ENCODE measurements at places on chromosomes 11 and 22. TPM values are rescaled to one million over a fixed set of nuclear protein-coding genes. Genes with fewer than 3 reads are reported as not detected.

GRCh38 chr11:69207165-69207889, 51.6 kb downstream of the SMIM38 start:
- H3K27ac ChIP-seq: no peak overlapping the region
- H3K4me3 ChIP-seq: no peak overlapping the region
- H3K27me3 ChIP-seq: no peaks in the 10 kb centered on the region

GRCh38 chr11:8262552-8263108, 1.0 kb downstream of the LMO1 start:
- peaks cover 16% of the 10 kb centered on the region for H3K4me1 ChIP-seq

- no peaks in the 10 kb centered on the region for H3K27me3 ChIP-seq
- H3K4me3 ChIP-seq: no peak overlapping the region
- no peaks in the 10 kb centered on the region for H3K36me3 ChIP-seq
- no peak overlapping the region for H3K27ac ChIP-seq
Measured at GRCh38 chr11:45489281-45489905, 176.0 kb downstream of the CHST1 start.

SCUBE2 gene
- total RNA-seq: 20.1 TPM

PGA5 gene
- total RNA-seq: 1.6 TPM

PRDX5 gene
- total RNA-seq: 169 TPM

OR8D1 gene
- total RNA-seq: not detected

LIF gene
- 3.1 TPM for total RNA-seq
